ENCODE measurements at places on chromosomes 2 and 18. TPM values are rescaled to one million over a fixed set of nuclear protein-coding genes. Genes with fewer than 3 reads are reported as not detected.
A peak's percentile ranks its signal among the peaks of the same experiment; 100 is the strongest.

GRCh38 chr2:160984426-160985077 lies 175.7 kb upstream of the TANK start:
- H3K27me3 ChIP-seq = no peaks in the 10 kb centered on the region
- DNase-seq = peak; percentile 15
- no peaks in the 10 kb centered on the region for H3K4me1 ChIP-seq
- no peaks in the 10 kb centered on the region for H3K36me3 ChIP-seq

DNA sequence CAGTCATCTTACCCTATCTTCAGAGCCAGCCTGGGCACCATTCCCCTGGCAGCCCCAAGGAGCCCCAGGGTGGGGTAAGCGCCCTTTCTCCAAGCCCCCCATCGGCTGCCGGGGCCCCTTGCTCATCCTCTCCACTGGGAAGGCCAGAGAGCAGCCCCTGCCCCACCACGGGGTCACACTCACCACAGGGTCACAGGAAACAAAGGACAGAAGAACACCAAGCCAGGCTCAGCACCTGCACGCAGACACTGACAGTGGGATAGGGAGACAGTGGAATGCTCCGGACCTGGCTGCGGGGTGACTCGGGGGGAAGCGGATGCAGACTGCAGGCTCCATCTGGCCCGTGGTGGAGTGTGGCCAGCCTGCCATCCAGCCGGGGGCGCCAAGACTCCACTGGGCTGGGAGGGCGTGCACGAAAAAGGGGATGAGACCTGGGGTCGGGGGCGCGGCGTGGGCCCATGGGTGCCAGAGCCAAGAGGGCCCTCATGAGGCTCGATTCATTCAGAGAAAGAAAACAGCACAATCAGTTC lies 21.1 kb downstream of the HDAC4 start:
- H3K4me3 ChIP-seq = no peak overlapping the region
- H3K27ac ChIP-seq = no peak overlapping the region
- H3K36me3 ChIP-seq = no peaks in the 10 kb centered on the region
- H3K27me3 ChIP-seq = no peaks in the 10 kb centered on the region

Gene TNS1
- 104 TPM for total RNA-seq

DNA sequence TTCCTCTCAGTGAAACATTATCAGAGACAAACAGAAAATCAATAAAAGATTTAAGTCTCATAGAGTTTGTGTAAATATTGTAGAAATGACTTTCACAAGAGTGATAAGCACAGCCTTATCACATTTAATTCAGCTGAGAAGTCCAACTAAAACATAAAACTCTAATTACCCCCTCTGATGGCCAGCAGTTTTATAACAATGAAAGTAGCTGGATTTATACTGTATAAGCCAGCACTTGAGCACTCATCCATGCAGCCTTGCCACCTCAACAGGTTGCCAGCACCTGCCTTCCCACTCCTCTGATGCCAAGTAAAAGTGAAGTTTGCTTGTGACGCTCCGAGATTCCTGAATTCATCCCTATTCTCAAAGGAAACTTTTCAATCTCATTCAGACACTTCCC lies 103.0 kb upstream of the STK39 start:
- H3K4me3 ChIP-seq = no peak overlapping the region
- no peak overlapping the region for H3K27ac ChIP-seq
- H3K4me1 ChIP-seq = no peaks in the 10 kb centered on the region
- H3K36me3 ChIP-seq = no peaks in the 10 kb centered on the region

DNA sequence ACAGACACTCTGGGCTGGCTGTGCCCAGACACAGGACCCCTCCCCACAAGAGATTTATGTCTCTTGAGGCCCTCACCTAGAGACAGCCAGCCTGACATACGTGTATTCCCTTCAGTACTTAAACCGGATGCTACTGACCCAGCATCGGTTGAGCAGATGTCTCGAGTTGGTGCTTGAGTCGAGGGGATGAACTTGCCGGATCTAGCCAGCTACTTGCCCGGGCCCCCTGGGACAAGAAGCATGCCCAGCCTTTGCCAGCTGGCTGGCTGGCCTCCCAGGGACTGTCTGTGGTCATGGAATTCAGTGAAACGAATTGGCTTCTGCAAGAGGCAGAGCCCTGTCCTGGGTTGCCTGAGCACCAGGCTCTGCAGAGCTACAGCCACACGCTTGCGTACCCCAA lies 36.0 kb downstream of the DNMT3A start:
- H3K4me3 ChIP-seq = no peak overlapping the region
- no peaks in the 10 kb centered on the region for H3K36me3 ChIP-seq
- no peak for DNase-seq
- H3K27ac ChIP-seq = no peak overlapping the region
- peaks cover 13% of the 10 kb centered on the region for H3K4me1 ChIP-seq

DNA sequence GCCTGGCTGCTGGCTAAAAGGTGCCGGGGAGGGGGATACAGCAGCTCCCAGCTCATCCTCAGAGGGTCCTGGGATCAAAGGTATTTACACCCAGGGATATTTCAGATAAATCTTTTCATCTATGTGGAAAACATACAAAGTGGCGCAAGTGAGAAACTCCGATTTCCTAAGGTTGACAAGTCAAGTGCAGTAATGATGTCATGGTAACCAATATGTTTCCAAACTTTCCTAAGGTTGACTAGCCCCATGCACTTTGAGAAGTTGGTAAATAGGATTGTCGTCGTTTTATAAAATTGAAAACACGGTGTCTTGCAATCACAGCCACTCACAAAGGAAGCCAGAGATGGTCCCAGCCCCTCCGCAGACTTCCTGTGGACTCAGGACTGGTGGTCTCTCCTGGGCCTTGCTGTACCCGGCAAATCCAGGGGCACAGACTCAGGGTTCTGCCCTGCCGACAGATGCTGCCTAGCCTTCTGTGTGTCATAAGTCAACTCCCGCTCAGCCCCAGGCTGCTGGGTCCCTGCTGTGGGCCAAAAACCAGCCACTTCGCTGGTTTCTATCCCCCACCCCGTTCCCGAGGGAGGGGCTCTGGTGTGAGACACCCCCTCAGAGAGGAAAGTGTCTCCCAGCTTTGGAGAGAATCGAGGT lies 111.2 kb upstream of the PPP1CB start:
- DNase-seq = no peak
- no peaks in the 10 kb centered on the region for H3K27me3 ChIP-seq
- H3K36me3 ChIP-seq = no peaks in the 10 kb centered on the region
- peaks cover 12% of the 10 kb centered on the region for H3K4me1 ChIP-seq
- no peak overlapping the region for H3K4me3 ChIP-seq

GRCh38 chr2:240556553-240557100 lies 1.2 kb downstream of the ANKMY1 start:
- DNase-seq = peak; percentile 75
- no peaks in the 10 kb centered on the region for H3K36me3 ChIP-seq
- H3K27me3 ChIP-seq = no peaks in the 10 kb centered on the region
- H3K27ac ChIP-seq = no peak overlapping the region
- peaks cover 18% of the 10 kb centered on the region for H3K4me1 ChIP-seq

DNA sequence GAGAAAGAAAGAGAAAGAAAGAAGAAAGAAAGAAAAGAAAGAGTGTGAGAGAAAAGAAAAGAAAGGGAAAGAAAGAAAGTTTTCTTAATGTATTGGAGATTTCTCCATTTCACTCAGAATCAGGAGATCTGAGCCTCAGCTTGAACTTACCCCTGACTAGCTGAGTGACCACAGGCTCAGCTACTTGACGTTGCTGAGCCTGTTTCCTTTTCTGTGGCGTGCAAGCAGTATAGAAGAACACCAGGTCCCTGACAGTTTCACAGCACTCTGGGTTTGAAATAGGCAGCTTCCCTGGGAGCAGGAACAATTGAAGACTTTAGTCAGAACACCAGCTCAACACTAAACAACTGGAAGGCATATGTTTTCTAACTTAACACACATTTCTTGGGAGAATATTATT lies 44.7 kb downstream of the MARCO start:
- peaks cover 41% of the 10 kb centered on the region for H3K27me3 ChIP-seq
- no peak overlapping the region for H3K27ac ChIP-seq
- H3K4me3 ChIP-seq = no peak overlapping the region

DNA sequence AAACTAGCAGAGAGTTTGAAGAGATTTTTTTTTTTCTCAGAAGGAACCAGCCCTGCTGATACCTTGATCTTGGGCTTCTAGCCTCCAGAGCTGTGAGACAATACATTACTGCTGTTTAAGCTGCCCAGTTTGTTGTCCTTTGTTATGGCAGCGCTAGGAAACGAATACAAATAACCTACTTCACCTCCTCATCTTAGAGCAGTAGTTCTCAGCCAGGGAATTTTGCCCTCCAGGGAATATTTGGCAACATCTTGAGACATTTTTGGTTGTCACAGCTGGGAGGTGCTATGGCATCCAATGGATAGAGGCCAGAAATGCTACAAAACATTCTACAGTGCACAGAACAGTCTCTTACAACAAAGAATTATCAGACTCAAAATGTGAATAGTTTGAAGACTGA lies 43.9 kb upstream of the BCL11A start:
- no peaks in the 10 kb centered on the region for H3K36me3 ChIP-seq
- H3K27me3 ChIP-seq = peaks cover 7% of the 10 kb centered on the region
- H3K27ac ChIP-seq = no peak overlapping the region
- peak; percentile 9 for DNase-seq
- no peaks in the 10 kb centered on the region for H3K4me1 ChIP-seq
- H3K4me3 ChIP-seq = no peak overlapping the region

GRCh38 chr2:20666304-20667150 lies at the start of gene GDF7:
Gene GDF7, plus strand, starts transcription at chr2:20667144. Its CDS starts 96 bp downstream, at chr2:20667240.
- H3K4me1 ChIP-seq = no peaks in the 10 kb centered on the region
- peak; percentile 30 for DNase-seq
- H3K36me3 ChIP-seq = no peaks in the 10 kb centered on the region

DNA sequence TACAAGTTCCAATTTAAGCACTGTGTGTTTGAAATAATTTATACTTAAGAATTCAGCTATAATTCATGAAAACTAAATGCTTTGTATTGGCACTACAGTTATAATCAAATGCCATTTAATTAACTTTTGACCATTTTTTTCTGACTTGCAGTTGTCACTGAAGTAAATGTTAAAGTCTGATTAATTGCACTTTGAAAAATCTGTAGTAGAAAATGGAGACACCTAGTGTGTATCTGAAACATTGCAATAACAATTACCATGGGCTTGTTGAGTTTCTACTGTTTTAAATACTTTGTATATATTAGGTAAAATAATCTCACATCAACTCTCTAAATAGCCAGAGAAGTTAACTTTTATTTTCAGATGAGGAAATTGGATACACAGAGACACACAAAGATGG lies 458.6 kb upstream of the FSIP2 start:
- peak; percentile 33 for DNase-seq
- no peak overlapping the region for H3K4me3 ChIP-seq
- H3K27me3 ChIP-seq = no peaks in the 10 kb centered on the region
- no peak overlapping the region for H3K27ac ChIP-seq

Gene MBD1
- 60.7 TPM for total RNA-seq

Gene ERFE
- total RNA-seq = 0.86 TPM

GRCh38 chr18:53625997-53626599 lies 598.4 kb downstream of the MBD2 start:
- H3K36me3 ChIP-seq = no peaks in the 10 kb centered on the region
- H3K4me3 ChIP-seq = no peak overlapping the region
- no peak overlapping the region for H3K27ac ChIP-seq
- no peak for DNase-seq
- no peaks in the 10 kb centered on the region for H3K4me1 ChIP-seq

Measured in GM23248 (cell line).